ENCODE measurements at places on chromosomes 2 and 18. TPM values are rescaled to one million over a fixed set of nuclear protein-coding genes. Genes with fewer than 3 reads are reported as not detected.

The CDH20 gene
- total RNA-seq, result not detected

DNA sequence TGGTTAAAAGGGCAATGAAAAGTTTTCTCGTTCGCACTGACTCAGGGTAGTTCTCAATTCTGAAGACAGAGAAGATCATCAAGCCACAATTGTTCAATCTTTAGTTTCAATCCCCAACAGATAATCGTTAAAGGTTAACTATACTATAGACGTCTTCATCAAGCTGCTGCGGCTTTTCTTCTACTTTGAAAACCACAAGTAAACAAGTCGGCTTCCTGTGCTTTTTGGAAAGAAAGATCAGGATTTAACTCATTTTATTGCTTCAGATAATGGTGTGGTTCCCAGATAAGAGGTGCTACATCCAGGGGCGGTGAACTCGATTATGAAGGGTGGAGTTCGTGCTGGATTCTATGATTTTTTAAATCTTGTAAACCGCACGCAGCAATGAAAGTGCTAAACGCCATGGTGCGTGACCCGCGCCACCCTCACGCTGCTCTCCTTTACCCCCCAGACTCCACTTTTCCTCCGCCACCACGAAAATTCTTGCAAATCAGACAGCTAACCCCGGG is 545 bp upstream of the CDCA7 start:
- peak; percentile 70 for ATAC-seq

The MAB21L4 gene
- total RNA-seq, result not detected

GRCh38 chr2:228709788-228710371 is 528.4 kb upstream of the SPHKAP start:
- no peak for ATAC-seq

DNA sequence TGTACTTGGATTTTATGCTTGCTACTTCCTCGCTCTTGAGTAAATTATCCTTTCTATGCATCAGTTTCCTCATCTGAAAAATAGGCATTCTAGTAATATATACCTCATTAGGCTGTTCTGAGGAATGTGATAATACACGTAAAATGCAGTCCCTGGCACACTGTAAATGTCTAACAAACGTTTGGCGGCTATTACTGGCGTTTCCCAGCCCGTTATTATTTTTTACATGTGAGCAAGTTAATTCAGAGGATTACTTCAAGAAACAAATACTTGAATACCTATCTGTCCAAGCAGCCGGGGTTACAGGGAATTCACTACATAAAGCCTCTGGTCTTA is 586 bp upstream of the C2orf49 start:
- no peak for ATAC-seq

Data from activated T-helper 17 cell treated with anti-CD3 and anti-CD28 coated beads, Interleukin-2, amount 50 U/mL, for 72 hours (primary cell).